ENCODE measurements at places on chromosomes 13 and 19. TPM values are rescaled to one million over a fixed set of nuclear protein-coding genes. Genes with fewer than 3 reads are reported as not detected.

CACNA1A gene
- 0.20 TPM for total RNA-seq

RXFP2 gene
- not detected for total RNA-seq

UBE2L5 gene
- total RNA-seq, result not detected

PGLYRP2 gene
- not detected for total RNA-seq

SELENOV gene
- total RNA-seq, result not detected

CYSLTR2 gene
- total RNA-seq, result under 0.01 TPM

CLEC11A gene
- 2.6 TPM for total RNA-seq
